ENCODE measurements at places on chromosomes 1 and 21.

GRCh38 chr21:44614161-44614631, 2.3 kb downstream of the KRTAP10-8 start:
- DNase-seq, result no peak

- no peak for DNase-seq
These were observed 451.3 kb downstream of the OMA1 start for GRCh38 chr1:58095183-58095582.

GRCh38 chr1:195946500-195946899, 661.7 kb downstream of the KCNT2 start:
- no peak for DNase-seq

DNA sequence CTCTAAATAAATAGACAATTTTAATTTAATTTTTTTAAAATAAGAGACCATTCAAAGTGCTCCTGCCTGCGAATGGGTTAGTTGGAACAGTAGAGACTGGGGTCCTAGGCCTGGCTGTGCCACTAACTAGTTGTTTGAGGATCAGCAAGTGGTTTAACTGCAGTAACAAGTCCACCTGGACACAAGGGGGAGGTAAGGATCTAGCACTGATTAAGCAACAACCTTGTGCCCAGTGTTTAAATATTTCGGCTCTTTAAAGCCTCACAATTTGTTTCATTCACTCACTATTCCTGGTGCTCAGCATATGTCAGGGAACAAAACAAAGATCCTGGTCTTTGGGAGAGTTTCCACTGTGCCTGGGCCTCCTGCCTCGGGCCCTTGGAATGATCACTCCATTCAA, 1.6 kb upstream of the AGT start:
- no peak for DNase-seq

DNA sequence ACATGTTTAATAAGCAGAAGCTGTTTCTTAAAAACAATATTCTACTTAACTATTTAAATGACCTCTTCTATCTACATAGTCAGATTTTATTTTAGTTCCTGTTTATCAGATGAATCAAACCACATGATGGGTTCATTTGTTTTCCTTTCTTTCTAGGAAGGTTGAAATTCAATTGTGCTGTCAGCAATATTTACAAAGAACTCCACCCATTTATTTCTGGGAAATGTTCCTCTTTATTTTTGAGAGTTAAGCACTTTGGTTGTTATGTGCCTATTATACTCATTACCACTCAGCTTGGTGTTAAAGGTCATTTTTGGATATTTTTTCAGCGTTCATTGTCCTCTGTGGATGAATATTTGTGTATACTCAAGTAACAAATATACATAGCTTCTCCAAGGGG, 84.9 kb downstream of the C4BPA start:
- no peak for DNase-seq

Measured in AG09319 (cell line).